ENCODE measurements at places on chromosomes 1 and 21. TPM values are rescaled to one million over a fixed set of nuclear protein-coding genes. Genes with fewer than 3 reads are reported as not detected.

CLIC6 gene
- not detected for total RNA-seq

LRRC38 gene
- not detected for total RNA-seq

TNFAIP8L2 gene
- total RNA-seq, result 38.0 TPM

CNR2 gene
- not detected for total RNA-seq

OR10Z1 gene
- total RNA-seq, result not detected

CELA3A gene
- total RNA-seq, result not detected

CCDC185 gene
- not detected for total RNA-seq

ADSS2 gene
- 78.1 TPM for total RNA-seq

BCAN gene
- not detected for total RNA-seq

FRRS1 gene
- total RNA-seq, result 0.62 TPM

TMEM125 gene
- total RNA-seq, result not detected

PADI4 gene
- 0.17 TPM for total RNA-seq

SESN2 gene
- 18.7 TPM for total RNA-seq

HUNK gene
- total RNA-seq, result 0.29 TPM

LRRC53 gene
- total RNA-seq, result not detected

CD164L2 gene
- total RNA-seq, result not detected

CD34 gene
- not detected for total RNA-seq

PLA2G4A gene
- total RNA-seq, result 0.21 TPM

LCE6A gene
- total RNA-seq, result not detected

Measured in activated T-helper 1 cell treated with anti-CD3 and anti-CD28 coated beads, Interleukin-12 subunit alpha, Interleukin-12 subunit beta, Interleukin-2, Interleukin-4 antibody, amounts not matched to agents 30 ng/mL and 10 ng/mL and 1 ng/mL, durations not matched to agents 14 hours and 24 hours and 36 hours (primary cell).